ENCODE measurements at places on chromosomes 1 and 21.

DNA sequence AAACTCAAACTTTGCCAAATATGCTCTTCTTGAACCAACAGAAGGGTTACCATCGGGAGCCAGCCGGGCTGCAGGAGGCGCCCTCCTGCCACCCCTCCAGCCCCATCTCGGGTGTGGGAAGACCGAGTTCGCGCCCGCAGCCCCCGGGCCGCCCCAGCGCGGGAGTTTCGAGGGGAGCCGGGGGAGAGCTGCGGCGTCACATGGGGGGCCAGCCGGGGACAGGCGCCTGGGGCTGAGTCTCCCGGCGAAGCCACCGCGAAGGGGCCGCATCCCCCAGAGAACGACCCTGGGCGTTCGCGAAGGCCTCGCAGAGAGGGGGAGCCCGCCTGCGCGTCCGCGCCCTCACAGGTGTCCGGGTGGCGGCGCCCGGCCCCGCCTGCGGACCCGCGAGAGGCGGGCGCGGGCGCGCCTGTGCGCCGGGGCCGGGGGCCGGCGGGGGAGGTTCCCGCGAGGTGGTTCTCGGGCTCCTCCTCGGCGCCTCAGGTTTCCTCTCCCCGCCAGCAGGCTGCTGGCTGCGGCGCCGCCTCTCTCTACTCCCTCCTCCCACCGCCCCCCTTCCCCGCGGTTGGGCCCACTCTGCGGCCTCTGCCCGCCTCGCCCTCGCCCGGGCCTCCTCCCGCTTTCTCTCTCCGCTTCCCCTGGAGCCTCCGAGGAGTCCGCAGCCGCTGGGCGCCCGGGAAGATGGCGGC is at the start of gene RAVER2:
Gene RAVER2 (plus strand): TSS at position 584 of the 689 bp plus-strand sequence. CDS start 98 bp downstream, at position 682.
- no peak for DNase-seq

GRCh38 chr1:216599851-216600250 is 123.4 kb downstream of the ESRRG start:
- DNase-seq, result no peak

GRCh38 chr1:60280819-60281218 is 207.2 kb upstream of the C1orf87 start:
- no peak for DNase-seq

DNA sequence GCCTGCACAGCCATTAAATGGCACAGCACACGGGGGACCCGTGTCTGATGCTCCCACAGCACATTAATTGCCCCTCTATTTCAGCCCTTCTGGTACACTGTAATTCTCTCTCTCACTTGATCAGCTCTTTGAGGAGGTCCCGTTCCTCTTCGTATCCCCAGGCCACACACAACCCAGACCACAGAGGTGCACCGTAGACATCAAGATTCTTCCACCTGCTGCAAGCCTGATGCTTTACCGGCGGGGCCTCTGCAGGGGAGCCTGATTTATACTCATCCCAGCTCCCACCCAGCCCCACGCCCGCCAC is 759 bp downstream of the SMYD3 start:
- no peak for DNase-seq

DNA sequence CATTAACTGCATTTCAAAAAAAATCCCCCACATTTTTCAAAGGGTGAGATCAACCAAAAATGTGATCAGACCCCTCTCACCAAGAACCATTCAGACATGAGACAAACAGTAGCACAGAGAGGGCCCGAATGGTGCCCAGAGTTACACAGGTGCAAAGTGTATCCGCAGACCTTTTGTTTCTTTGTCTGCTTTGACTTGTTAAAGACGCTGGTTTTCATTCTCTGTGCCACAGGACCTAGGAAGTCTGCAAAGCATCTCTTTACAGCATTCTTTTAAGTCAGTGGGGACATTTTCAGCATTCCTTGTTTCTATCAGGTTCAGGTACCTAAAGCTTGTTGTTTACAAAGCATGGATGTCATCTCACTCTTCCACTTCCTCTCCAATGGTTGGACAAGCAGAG is 87.2 kb upstream of the MAP1LC3C start:
- DNase-seq, result no peak

DNA sequence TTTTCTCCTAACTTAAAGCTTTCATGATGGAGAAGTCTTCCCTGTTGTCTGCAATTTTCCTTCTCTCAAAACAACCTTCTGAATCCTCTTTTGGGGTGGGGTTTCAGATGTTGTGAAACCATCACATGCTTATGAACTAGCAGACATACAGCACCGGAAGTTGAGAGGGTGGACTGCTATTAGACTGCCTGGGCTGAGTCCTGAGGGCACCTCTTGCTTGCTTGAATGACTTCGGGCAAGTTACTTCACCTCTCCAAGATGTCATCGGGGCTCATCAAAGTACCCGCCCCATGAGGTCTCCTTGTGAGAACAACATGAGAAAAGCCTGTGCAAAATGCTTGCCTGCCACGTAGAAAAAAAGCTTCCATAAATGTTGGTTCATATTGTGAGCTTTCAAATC is 89.6 kb downstream of the CCDC185 start:
- no peak for DNase-seq

DNA sequence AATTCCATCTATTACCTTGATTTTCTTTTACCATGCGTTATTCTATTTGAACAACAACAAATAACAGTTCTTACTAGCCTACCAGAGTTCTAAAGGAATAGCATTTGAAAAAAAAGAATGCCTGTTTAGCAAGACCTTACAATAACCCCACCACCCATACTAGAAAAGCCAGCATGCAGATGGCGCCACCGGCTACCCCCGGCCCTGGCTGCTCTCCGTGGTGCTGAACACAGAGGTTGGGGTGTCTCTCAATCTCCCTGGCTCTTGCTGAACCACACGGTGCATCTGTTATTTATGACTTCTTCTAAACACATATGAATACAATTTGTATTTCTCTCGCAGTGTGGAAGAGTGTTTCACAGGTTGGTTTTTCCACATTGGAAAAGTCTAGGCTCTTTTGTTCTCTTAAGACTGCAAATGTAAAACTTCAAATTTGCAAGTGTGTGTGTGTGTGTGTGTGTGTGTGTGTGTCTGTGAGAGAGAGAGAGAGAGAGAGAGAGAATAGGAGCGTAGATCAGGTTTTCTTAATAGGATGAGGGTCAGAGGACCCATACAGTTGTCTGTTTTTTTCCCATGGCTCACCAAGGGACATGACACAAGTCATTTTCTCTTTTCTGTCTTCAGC is 13.6 kb downstream of the GRIK3 start:
- DNase-seq, result no peak

Data from AG04449 (cell line).